ENCODE measurements at places on chromosomes 3 and 15. TPM values are rescaled to one million over a fixed set of nuclear protein-coding genes. Genes with fewer than 3 reads are reported as not detected.

ITIH1 gene
- total RNA-seq, result not detected

DPPA2 gene
- 1.1 TPM for total RNA-seq

SMCO1 gene
- not detected for total RNA-seq

ECE2 gene
- not detected for total RNA-seq

FOXL2NB gene
- total RNA-seq, result not detected

- no peaks in the 10 kb centered on the region for H3K4me1 ChIP-seq
- H3K27ac ChIP-seq, result no peak overlapping the region
- H3K4me3 ChIP-seq, result no peak overlapping the region
These were observed 14.6 kb downstream of the ZNF860 start for GRCh38 chr3:31996195-31996594.

GAP43 gene
- total RNA-seq, result 42.9 TPM

GRCh38 chr3:184015381-184016019 is 2.2 kb downstream of the ABCC5 start:
- DNase-seq, result no peak
- no peak overlapping the region for H3K27ac ChIP-seq
- peak overlapping the region; percentile 87 for H3K4me3 ChIP-seq
- peaks cover 35% of the 10 kb centered on the region for H3K4me1 ChIP-seq

CXCR6 gene
- not detected for total RNA-seq

DNA sequence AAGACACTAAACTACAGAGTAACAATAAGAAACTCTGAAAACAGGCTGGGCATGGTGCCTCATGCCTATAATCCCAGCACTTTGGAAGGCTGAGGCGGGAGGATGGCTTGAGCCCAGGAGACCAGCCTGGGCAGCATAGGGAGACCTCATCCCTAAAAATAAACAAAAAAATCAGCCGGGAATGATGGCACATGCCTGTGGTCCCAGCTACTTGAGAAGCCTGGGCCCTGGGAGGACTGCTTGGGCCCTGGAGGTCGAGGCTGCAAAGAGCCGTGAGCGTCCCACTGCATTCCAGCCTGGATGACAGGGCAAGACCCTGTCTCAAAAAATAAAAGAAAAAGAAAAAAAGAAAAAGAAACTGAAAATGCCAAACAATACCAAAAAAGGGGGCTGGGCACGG is 55.4 kb downstream of the TMCC1 start:
- no peak overlapping the region for H3K4me3 ChIP-seq
- H3K27ac ChIP-seq, result no peak overlapping the region
- DNase-seq, result no peak
- peaks cover 15% of the 10 kb centered on the region for H3K36me3 ChIP-seq

DNA sequence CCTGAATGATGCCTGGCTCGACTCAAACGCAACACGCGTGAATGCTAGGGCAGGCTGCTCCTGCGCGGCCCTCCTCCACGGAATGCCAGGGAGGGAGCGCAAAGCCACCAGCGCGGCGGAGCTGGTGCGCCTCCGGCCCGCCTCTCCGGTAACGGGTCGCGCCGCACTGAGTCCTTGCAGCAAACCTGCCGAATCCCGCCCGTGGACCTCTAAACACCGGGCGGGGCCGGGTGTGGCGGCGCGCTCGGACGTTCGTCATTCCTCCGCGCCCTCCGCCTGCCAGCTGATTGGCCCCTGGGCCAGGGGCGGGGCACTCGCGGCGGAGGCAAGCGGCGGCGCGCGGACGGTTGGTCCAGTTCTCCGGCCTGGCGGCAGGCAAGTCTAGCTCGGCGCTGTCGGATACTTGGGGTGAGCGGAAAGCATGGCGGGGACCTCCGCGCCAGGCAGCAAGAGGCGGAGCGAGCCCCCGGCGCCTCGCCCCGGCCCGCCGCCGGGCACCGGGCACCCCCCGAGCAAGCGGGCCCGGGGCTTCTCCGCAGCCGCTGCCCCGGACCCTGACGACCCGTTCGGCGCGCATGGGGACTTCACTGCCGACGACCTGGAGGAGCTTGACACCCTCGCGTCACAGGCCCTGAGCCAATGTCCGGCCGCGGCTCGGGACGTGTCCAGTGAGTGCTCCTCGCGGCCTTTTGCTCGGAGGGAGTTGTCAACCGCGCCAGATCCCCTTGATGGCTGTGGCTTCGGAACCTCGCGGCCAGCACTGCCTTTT is at the start of gene ATRIP:
TSS of gene ATRIP (plus strand) at position 313 of the 769 bp plus-strand sequence. CDS start at position 422, 109 bp downstream.
- H3K27me3 ChIP-seq, result no peaks in the 10 kb centered on the region
- peak within 1 kb of the TSS; percentile 89 for H3K4me3 ChIP-seq
- peak; percentile 90 for DNase-seq

DNA sequence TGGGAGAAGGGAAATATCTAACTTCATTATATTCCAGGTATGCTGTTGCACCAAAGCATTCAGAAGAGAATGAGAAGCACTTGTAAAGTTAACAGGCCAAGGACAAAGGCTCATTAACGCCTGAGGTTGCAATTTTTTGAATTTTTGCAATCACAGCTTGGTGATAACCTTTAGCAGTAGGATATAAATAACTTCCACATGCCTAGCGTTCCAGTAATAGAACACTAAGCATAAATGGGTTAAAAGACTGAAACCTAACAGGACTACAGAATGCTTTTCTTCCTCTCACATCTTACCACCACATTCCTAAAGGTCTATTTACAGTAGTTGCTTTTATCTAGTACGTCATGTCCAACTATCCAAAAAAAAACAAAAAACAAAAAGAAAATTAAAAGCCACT is 57.4 kb upstream of the IMPG2 start:
- H3K4me3 ChIP-seq, result no peak overlapping the region
- no peaks in the 10 kb centered on the region for H3K4me1 ChIP-seq
- H3K27me3 ChIP-seq, result no peaks in the 10 kb centered on the region
- no peak overlapping the region for H3K27ac ChIP-seq
- DNase-seq, result no peak

GOLGA6C gene
- total RNA-seq, result not detected

ITGB5 gene
- 81.9 TPM for total RNA-seq

DNA sequence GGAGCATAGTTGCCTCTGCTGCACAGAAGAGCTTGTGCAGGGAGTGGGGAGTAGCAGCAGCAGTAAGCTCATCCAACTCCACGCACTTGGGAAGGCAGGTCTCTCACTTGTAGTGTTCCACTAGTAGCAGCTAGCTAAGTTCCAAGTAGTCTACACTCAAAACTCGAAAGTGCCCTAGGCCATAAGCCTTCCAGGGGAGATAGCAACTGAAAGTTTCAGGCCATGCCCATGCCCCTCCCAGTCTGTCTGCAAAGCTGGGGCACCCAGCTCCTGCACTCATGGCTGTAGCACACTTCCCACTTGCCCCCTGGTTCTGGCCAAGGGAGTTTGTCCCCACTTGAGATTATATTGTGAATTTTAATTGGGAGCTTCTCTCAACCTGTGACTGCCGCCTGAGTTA is 57.5 kb downstream of the MFSD1 start:
- H3K27me3 ChIP-seq, result peaks cover 7% of the 10 kb centered on the region
- H3K4me1 ChIP-seq, result no peaks in the 10 kb centered on the region
- H3K36me3 ChIP-seq, result no peaks in the 10 kb centered on the region

C3orf20 gene
- total RNA-seq, result not detected

GOLGA8G gene
- total RNA-seq, result not detected

DNA sequence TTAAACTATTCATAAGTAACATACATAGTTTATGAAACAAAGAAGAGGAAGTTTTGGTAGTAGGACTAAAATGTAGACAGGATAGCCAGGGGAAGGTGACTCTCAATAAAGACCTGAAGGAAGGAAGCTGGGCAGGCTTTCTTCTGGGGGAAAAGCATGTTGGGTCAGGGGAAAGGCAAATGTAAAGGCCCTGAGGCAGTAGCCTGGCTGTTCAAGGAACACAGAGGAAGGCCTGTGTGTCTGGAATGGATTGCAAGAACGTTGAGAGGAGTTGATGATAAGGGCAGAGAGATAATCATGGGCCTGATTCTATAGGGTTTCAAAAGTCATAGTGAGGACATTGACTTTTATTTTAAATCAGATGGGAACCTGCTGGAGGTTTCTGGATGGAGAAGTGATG is 167.6 kb downstream of the SNRK start:
- H3K4me1 ChIP-seq, result no peaks in the 10 kb centered on the region
- no peaks in the 10 kb centered on the region for H3K36me3 ChIP-seq
- H3K27me3 ChIP-seq, result no peaks in the 10 kb centered on the region
- H3K4me3 ChIP-seq, result no peak overlapping the region
- no peak for DNase-seq
- H3K27ac ChIP-seq, result no peak overlapping the region

RAD51 gene
- total RNA-seq, result 29.2 TPM

DNA sequence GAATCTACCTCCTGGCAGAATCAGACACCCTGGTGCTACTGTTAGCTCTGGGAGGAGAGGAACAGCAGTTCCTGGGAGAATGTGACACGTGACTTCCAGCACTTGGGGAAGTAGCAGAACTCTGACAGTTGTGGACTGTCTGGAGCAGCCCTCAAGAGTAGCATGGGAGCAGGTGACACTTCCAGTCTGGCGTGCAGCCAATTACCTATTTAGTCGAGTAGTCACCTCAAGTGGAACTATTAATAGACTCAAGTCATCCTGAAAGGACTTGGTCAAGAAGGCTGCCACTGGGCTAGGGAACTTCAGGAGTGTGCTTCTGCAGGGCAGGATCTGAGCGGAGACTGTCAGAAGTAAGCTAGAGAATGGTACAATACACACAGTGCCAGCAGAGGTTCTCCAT is 62.3 kb downstream of the MTHFS start:
- H3K27me3 ChIP-seq, result peaks cover 48% of the 10 kb centered on the region
- no peak overlapping the region for H3K4me3 ChIP-seq
- peaks cover 23% of the 10 kb centered on the region for H3K4me1 ChIP-seq
- H3K27ac ChIP-seq, result no peak overlapping the region
- DNase-seq, result no peak

GRCh38 chr3:175741951-175742350 is 882.8 kb downstream of the NAALADL2 start:
- H3K27ac ChIP-seq, result no peak overlapping the region
- no peak overlapping the region for H3K4me3 ChIP-seq
- no peak for DNase-seq
- no peaks in the 10 kb centered on the region for H3K27me3 ChIP-seq

STRIT1 gene
- total RNA-seq, result not detected

DNA sequence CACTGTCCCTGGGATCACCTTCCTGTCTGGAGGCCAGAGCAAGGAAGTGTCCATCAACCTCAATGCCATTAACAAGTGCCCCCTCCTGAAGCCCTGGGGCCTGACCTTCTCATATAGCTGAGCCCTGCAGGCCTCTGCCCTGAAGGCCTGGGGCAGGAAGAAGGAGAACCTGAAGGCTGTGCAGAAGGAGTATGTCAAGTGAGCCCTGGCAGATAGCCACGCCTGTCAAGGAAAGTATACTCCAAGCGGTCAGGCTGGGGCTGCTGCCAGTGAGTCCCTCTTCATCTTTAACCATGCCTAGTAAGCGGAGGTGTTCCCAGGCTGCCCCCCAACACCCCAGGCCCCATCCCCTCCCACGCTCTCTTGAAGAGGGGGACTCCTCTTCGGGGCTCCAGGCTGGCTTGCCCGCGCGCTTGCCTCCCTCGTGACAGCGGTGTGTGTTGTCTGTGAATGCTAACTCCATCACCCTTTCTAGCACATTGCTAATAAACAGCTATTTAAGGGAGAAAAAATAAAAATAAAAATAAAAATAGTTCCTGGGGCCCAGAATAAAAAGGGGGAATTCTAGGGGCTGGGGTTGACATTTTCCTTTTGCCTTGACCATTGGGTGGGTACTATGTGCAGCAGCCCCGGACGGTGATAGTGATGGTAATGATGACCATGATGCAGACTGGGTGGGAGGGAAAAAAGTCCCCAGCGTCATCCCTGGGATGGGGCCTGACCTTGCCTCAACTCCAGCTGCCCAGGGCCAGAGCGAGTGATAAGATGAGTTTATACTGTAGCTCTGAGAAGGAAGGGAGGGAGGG is 3.3 kb upstream of the ALAS1 start:
- no peak for DNase-seq
- H3K4me1 ChIP-seq, result peaks cover 27% of the 10 kb centered on the region
- no peak overlapping the region for H3K4me3 ChIP-seq
- no peaks in the 10 kb centered on the region for H3K36me3 ChIP-seq
- H3K27ac ChIP-seq, result no peak overlapping the region

STX19 gene
- not detected for total RNA-seq

CRYGS gene
- total RNA-seq, result 4.3 TPM

- H3K27me3 ChIP-seq, result peaks cover 11% of the 10 kb centered on the region
- H3K36me3 ChIP-seq, result peaks cover 3% of the 10 kb centered on the region
- DNase-seq, result peak; percentile 29
These were observed at the start of gene PLSCR4 for GRCh38 chr3:146250449-146251382. Gene PLSCR4, minus strand, starts transcription at chr3:146251105. Its CDS starts 29,034 bp downstream, at chr3:146222071.

GRCh38 chr3:69357196-69357595 is 28.7 kb downstream of the FRMD4B start:
- no peak overlapping the region for H3K27ac ChIP-seq
- DNase-seq, result no peak
- no peak overlapping the region for H3K4me3 ChIP-seq
- H3K4me1 ChIP-seq, result peaks cover 10% of the 10 kb centered on the region
- H3K27me3 ChIP-seq, result no peaks in the 10 kb centered on the region

GRCh38 chr3:24286405-24286804 is 208.2 kb downstream of the THRB start:
- no peaks in the 10 kb centered on the region for H3K36me3 ChIP-seq
- H3K27me3 ChIP-seq, result no peaks in the 10 kb centered on the region
- no peaks in the 10 kb centered on the region for H3K4me1 ChIP-seq
- no peak for DNase-seq
- H3K4me3 ChIP-seq, result no peak overlapping the region

FBXL2 gene
- total RNA-seq, result 8.8 TPM

DNA sequence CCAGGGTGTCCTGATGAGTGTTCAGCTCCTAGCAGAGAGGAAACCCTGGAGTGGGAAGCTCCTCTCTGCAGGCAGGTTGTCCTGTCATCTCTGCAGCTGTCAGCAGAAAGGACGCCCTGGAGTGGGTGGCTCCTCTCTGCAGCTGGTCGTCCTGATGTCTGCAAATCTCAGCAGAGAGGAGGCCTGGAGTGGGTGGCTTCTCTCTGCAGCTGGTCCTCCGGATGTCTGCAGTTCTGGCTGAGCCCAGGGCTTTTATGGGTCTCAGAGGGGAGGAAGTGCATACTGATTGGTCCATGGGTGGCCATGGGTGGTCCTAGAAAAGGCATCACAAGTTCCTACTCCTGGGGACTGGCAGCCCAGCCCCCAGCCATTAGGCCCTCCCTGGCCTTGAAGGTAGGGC is 102.6 kb upstream of the BNIP2 start:
- no peaks in the 10 kb centered on the region for H3K36me3 ChIP-seq
- H3K27me3 ChIP-seq, result peaks cover 11% of the 10 kb centered on the region
- H3K4me3 ChIP-seq, result no peak overlapping the region

DNA sequence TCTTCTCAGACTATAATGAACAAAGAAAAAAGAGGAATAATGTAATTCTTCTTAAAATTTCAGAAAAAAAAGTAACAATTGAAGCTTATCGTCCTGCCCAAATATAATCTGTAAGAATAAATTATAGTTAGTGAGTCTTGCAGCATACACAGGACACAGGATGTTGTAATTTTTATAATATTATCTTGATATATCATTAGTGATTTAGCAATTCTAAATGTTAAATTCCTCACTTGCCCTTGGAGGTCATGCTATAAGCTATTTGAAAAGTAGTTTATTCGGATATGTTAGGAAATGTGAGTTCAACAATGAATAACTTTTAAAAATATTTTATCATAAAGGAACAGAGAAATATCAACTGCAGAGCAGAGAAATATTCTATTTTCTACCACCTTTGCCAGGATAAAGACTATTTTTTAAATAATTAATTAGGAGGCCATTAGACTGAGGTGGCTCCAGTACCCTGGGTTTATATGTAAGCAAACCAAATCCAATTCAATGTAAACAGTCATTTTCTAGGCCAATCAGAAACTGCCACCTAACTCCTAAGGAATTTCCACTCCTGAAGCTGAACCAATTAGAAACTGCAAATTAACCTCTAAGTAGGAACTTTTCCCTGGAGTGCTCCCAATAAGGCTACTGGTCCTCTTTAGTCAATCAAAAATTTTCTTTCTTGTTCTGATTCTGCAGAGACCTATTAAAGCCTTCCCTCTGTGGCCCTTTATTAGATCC is 1109.3 kb downstream of the ROBO2 start:
- no peak for DNase-seq
- H3K36me3 ChIP-seq, result no peaks in the 10 kb centered on the region
- H3K27ac ChIP-seq, result no peak overlapping the region
- no peaks in the 10 kb centered on the region for H3K4me1 ChIP-seq

Measured in neural crest cell (in vitro differentiated cells).